ENCODE measurements at places on chromosomes 12 and 14.

DNA sequence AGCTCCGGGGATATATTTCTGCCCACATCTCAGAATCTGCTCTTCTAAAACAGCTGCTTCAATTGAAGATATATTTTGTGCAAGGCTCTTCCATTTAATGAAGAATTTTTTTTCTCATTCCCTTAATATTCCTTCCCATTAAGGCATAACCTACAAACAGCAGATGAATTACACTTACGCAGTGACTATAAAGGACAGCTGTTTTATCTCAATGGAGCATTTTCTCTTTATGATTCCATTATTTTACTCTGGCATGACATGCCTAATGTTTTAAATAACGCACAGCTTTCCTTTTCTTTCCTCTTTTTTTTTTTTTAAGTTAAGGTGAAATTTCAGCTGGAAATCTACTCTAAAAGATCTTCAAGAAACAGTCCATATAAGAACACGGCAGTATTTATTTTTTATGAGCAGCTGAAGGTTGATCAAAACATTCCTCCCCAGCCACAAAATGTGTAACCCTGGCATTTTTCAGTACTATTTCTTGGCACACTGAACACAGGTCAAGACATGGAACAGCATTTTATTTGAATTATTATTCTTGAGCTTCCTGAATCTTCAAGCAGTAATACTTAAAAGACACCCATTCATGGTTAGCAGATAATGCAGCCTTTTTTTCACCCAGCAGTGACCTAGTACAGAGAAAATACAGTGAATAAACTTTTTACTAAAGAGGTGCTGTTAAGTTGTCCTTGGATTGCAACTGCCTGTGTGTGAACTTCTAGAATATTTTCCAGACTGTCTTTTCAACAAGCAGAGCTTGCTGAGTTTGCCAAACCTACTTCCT is 118.1 kb upstream of the FOXN3 start:
- peak; percentile 45 for DNase-seq

GRCh38 chr14:21090194-21090939 is 8.1 kb downstream of the ZNF219 start:
- no peak for DNase-seq

DNA sequence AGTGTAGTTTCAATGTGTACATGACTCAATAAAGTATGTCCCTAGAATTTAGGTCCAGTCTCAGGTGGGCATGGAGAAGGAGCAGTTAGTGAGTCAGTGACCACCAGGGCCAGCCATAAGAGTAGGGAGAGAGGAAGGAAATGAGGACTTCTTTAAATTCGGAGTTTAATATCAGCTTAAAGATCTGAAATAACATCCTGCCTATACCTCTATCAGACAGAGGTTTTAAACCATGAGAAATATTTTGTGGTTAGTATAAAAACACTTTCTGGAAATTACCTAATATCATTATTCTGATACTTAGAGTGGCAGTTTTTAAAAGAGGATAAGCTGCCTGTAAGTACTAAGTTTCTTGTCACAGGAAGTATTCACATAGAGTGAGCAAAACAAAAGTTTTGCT is 61.7 kb upstream of the ST8SIA1 start:
- no peak for DNase-seq

- DNase-seq = no peak
These were observed 72.6 kb downstream of the SLC2A13 start for GRCh38 chr12:40033242-40033630.

DNA sequence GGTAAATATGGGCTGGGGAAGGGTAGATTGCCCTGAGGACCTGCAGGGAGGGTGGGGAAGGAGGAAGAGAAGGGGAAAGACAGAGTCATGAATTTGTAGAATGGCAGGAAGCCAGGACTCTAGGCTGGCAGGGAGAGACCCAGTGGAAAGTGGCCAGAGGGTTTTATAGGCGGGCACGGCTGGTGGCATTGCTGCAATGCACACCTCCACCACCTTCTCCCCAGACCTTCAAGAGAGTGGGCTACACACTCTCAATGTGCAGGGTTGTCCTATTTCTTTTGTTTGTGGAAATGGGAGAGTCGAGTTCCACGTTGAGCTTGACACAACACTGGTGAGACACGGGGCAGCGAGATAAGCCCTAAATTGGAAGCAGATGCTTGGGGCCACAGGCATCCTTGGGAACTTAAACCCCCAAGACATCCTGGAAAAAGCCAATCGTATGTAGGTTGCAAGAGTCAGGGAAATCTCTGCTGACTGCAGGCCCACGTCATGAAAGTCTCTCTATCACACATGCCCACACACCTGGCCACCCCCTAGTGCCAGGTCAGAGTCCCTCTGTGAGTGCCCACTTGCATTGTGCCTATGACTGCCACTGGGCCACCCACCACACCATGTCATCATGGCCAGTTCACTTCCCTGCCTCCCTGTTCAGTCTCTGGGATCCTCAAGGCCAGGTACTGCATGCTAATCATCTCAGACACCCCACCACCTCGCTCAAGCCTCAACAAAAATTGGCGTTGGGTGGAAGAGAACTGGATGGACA is 38.0 kb upstream of the BDKRB2 start:
- peak; percentile 46 for DNase-seq

DNA sequence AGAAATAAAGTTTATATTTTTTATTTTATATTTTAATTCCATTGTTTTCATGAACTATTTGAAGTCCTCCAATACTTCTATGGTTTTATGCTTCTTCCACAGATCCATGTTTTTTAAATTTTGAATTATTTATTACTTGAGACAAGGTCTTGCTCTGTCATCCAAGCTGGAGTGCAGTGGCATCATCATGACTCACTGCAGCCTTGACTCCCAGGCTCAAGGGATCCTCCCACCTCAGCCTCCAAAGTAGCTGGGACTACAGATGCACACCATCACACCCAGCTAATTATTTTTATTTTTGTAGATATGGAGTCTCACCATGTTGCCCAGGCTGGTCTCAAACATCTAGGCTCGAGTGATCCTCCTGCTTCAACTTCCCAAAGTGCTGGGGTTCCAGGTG is 28.8 kb upstream of the DLGAP5 start:
- peak; percentile 18 for DNase-seq

DNA sequence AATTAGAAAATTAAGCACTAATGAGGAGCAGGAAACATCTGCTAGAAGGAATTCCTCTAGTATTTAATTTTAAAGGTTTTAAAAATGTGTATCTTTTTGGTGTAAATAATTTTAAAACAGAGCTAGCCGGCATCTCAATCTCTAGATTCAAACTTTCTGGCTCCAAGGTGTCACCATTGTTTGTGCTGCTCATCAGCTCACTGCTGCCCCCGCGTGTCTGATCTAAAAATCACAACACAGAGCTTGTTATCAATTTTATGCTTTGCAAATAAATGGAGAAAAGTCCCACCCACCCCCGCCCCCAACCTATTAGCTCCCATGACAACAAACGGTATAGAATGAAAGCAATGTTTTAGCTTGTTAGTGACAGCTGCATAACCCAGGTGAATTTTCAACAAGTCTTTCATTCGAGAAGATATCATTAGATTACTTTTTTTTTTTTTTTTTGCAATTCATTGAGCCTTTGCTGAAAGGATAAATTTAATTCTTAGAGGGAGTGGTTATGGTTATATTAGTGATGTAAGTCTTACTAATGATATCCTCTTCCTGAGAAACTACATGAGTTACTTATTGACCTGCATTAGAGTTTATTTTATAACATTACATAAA is 11.3 kb upstream of the ABHD12B start:
- DNase-seq = peak; percentile 85

DNA sequence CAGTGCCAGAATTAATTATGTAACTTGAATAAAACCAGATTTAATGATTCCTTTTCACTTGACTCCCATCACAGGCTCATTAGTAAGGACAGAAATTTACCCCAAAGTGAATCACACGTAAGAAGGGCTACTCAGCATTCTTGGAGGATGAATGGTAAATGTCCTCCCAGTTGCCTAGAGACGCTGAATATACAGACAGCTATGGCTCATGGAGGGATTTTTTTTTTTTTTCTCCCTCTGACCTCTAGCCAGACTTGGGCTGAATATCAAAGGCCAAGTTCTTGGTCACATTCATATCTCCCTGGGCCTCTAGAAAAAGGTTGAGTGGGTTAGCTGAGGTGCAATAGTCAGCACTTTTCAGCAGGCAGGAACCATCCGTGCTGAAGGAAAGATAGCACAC is 77.5 kb downstream of the PHLDA1 start:
- peak; percentile 95 for DNase-seq

GRCh38 chr12:12684375-12685106 is 11.4 kb downstream of the GPR19 start:
- peak; percentile 45 for DNase-seq

DNA sequence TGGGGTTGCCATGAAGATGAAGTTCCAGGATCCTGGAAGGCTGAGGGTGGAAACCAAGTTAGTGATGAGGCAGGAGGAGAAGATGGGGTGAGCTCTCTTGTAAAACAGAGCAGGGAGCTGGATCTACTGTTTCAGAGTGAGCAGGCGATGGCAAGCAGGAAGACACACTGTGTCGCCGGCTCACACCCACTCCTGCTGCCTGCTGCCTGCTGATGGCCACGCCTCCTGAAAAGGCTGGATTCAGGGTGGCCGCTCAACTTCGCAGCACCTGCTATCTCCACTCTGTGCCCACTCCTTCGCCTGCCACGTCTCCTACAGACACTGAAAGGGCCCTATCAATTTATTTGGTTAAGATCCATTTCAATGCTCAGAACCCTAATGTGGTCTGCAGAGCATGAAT is 96.1 kb downstream of the RBM19 start:
- no peak for DNase-seq

- peak; percentile 92 for DNase-seq
These were observed 94.9 kb downstream of the NAV3 start for GRCh38 chr12:77925536-77926108.

GRCh38 chr12:121096199-121096798 is 36.4 kb upstream of the P2RX7 start:
- no peak for DNase-seq
